Activated T-helper 9 cell treated with anti-CD3 and anti-CD28 coated beads, Interleukin-2, amount 50 U/mL, for 16 hours (primary cell): ENCODE measurements at places on chromosomes 11 and 22.
A peak's percentile ranks its signal among the peaks of the same experiment; 100 is the strongest.

DNA sequence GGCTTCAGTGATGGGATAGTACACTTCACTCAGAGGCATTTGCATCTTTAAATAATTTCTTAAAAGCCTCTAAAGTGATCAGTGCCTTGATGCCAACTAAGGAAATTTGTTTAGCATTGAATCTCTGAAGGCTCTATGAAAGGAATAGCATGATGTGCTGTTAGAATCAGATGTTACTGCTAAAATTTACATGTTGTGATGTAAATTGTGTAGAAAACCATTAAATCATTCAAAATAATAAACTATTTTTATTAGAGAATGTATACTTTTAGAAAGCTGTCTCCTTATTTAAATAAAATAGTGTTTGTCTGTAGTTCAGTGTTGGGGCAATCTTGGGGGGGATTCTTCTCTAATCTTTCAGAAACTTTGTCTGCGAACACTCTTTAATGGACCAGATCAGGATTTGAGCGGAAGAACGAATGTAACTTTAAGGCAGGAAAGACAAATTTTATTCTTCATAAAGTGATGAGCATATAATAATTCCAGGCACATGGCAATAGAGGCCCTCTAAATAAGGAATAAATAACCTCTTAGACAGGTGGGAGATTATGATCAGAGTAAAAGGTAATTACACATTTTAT, 4.6 kb downstream of the MALAT1 start:
- DNase-seq = no peak

- DNase-seq = peak; percentile 96
These were observed at the start of gene TIGD3 for GRCh38 chr11:65354265-65355012. TSS of gene TIGD3 (plus strand) at chr11:65354751. CDS start at chr11:65355809, 1,058 bp downstream.

GRCh38 chr11:7605186-7605943, 67.9 kb downstream of the CYB5R2 start:
- no peak for DNase-seq

- DNase-seq = no peak
These were observed 46.1 kb downstream of the SMIM38 start for GRCh38 chr11:69201764-69202370.

GRCh38 chr22:19110064-19110458, 12.2 kb downstream of the DGCR2 start:
- DNase-seq = no peak

- DNase-seq = no peak
These were observed 204.4 kb upstream of the ANO5 start for GRCh38 chr11:21988477-21988876.

DNA sequence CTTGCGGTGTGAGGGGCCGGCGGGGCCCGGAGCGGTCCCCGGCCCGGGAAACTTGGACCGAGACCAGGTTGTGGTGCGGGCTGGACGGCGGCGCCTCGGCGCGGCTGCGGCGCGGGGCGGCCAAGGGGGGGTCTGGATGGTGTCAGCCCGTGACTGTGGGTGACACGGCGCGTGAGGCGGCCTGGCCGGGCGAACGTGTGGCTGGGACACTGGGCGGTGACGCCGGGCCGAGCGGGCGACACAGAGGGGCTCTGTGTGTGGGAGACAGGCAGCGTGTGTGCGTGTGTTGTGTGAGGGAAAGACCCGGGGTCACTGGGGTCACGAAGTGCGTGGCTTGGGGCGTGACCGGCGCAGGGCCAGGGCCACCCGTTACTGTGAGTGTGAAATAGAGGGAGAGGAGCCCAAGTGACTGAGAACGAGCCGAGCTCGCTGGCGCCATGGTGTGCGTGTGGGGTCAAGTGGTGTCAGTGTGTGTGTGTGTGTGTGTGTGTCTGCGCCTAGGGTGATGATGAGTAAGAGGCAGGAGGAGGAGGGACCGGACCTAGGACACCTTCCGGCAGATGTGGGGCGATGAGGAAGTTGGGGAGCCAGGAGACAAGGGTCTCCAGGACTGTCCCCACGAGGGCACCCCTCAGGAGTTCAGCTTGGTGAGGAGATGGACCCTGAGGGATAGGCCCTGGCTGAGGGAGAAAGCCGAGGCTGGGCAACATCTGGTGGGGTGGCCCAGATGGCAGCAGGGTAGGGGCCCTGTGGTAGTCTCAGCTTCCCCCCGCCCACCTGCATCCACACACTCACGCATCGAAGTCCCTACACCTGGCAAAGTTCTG, 817 bp downstream of the RELT start:
- DNase-seq = peak; percentile 39

- no peak for DNase-seq
These were observed 122.2 kb downstream of the PLEKHA7 start for GRCh38 chr11:16891964-16892363.

- DNase-seq = no peak
These were observed 92.4 kb downstream of the KCNC1 start for GRCh38 chr11:17827006-17827405.

DNA sequence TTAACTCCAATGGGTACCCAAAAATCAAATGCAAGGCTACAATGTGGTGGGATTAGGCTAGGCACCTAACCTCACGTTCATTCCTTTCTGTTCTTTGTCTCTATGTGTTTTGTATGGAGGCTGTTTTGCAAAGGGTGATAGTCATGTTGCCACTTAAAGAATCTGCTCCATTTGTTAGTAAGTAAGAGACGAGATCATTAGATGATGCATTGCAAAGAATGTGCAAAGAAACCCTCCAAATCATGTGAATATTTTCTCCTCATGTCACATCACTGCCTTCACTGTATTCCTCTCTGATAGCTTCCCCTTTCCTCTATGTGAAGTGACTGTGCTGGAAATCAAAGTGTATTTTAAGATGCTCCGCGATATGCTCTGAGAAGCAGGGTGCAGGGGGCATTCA, 11.9 kb downstream of the SYT13 start:
- no peak for DNase-seq

GRCh38 chr11:65907878-65908277, 7.7 kb upstream of the FOSL1 start:
- DNase-seq = no peak

- no peak for DNase-seq
These were observed 15.1 kb downstream of the APOL1 start for GRCh38 chr22:36267896-36268485.

- no peak for DNase-seq
These were observed 23.7 kb upstream of the CXCR5 start for GRCh38 chr11:118859973-118860372.

- no peak for DNase-seq
These were observed 207.0 kb downstream of the TBC1D22A start for GRCh38 chr22:46969491-46969890.

DNA sequence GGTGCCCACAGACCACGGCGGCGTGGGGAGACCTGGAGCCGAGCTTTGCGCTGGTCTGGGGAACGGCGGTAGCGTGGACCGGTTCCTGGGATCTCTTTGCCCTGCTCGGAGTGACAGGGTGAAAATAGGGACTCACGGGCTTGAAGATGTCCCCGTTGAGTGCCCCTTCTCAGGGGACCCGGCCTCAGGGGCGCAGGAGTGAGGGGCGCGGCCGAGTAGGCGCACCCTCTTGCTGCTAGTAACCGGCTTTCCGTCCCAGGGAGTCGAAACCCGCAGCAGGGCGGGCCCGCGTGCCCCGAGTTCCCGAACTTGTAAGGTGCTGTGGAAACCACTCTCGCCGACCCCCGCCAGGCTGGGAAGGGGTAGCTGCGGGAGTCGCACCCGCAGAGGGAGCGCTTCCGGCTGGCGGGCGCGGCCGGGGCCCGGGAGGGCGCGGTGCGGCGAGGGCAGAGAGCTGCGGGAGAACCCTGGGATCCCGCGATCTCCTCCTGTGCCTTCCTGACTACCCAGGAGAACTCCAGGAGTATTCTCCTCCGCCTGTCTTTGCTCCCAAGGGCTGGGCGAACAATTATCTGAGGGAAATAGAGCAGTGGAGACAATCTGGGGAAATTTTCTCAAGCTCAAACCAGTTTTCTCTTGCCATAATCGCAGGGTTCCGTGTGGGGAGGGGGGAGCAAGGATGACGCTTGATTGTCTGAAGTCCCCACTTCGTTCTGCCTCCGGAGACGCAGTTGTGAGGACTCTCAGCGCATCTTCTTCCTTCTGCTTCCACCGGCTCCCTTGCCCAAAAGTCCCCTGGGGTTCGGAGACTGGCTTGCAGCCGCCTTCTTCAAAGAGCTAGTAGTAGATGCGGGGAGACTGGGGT, 666 bp downstream of the NELL1 start:
- DNase-seq = no peak
